Thyroid gland (tissue), 4 donors: ENCODE measurements at places on chromosomes 6 and 20.

- DNase-seq: no peak
Observed at GRCh38 chr6:130967502-130968445, 95.3 kb downstream of the EPB41L2 start.

- DNase-seq: no peak
Observed at GRCh38 chr20:472889-473292, 10.6 kb upstream of the TBC1D20 start.

GRCh38 chr20:58918621-58919020 is 62.4 kb upstream of the NELFCD start:
- DNase-seq: no peak

GRCh38 chr6:108755257-108756240 is 92.7 kb upstream of the ARMC2 start:
- no peak for DNase-seq

DNA sequence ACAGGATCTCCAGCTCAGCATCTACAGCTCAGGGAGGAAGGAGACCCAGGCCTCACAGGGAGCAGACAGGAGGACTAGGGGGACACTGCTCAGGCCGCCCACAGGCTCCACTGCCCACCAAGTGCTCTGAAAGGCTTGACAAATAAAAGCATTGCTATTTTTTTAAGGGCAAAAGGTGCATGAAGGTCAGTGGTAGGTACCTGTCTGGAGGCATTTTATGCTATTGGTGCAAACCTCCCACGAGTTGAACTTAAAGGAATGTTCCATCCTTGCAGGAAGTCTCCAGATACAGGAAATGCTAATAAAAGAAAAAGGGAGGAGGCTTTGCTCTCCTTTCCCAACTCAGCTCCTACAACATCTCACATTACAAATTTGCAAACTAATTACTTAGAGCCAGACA is 228.1 kb downstream of the FOXC1 start:
- DNase-seq: no peak

DNA sequence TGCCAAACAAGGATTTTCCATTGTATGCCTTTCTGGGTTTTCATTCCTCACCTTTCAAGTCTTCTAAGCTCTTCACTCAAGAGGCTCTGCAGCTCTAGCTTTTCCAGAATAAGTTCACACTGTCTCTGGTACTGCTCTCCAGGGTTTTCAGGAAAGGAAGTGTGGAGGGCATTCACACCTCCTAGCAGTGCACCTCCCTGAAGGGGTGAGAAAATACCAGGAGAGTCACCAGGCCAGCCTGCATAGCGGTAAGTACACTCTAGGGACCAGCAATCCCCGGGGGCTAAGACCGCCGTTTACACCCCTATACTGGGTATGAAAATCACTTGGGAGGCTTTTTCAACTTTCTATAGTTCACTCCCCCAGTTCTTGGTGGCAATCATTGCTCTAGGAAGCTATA is 67.9 kb upstream of the ASF1A start:
- no peak for DNase-seq

DNA sequence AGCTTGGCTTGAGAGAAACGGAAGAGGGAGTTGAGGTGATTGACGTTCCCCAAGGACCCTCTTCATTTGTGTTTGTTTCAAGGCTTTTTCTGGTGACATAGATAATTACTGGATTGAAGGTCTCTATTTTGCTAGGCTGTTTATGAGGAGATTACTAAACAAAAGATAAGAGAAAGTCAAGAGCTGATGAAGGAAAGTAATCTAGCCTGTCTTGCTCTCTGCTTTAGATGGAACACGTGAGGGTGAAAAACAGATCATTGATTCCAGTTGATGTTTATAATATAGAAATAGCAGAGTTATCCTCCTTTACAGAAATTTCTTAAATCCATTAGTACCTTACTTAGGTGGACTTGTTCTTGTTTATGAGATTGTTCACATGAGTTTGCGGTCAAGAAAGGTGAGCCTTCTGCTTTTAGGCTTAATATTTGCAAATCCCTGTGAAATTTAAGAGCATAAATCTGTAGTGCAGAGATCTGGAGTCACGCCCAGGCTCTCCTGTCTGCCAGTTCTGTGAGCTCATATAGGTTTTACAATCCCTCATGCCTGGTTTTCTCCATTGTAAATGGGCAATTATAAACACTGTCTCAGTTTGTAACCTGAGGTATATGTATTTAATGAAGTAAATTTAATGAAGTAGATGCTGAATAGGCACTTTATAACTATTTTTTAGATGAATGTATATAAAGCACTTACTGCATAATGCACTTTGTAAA is 272.8 kb downstream of the NKAIN2 start:
- DNase-seq: no peak

- no peak for DNase-seq
Observed at GRCh38 chr6:11722805-11723631, 55.6 kb downstream of the ADTRP start.

DNA sequence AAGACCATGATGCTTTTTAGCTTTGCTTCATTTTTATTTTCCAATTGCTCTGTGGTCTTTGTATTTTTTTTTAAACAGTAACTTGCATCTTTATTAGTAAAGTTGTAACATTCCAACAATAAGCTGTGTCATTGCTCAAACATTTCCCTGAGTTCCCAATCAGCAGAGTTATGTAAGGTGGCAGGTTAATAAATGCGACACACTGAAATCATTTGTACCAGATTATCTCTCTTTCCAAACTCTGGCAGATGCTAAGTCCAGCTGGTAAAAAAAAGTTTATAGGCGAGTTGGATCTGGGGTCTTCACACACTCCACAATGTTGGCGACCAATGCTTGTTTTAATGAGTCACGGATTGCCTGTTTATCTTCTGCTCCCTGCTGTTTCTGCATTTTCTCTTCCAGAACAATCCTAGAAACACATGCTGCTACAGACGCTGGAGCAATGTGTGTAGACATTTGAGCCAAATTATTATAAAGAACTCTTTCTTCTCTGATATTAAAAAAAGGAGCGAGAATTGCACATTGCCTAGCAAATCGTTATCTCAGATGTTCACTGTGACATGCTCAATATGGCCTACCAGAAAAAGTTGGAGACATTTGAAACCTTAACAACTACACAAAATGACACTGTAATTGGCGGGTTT is 113.6 kb upstream of the IFNGR1 start:
- DNase-seq: no peak

GRCh38 chr6:149236589-149236988 is 80.9 kb upstream of the TAB2 start:
- no peak for DNase-seq

DNA sequence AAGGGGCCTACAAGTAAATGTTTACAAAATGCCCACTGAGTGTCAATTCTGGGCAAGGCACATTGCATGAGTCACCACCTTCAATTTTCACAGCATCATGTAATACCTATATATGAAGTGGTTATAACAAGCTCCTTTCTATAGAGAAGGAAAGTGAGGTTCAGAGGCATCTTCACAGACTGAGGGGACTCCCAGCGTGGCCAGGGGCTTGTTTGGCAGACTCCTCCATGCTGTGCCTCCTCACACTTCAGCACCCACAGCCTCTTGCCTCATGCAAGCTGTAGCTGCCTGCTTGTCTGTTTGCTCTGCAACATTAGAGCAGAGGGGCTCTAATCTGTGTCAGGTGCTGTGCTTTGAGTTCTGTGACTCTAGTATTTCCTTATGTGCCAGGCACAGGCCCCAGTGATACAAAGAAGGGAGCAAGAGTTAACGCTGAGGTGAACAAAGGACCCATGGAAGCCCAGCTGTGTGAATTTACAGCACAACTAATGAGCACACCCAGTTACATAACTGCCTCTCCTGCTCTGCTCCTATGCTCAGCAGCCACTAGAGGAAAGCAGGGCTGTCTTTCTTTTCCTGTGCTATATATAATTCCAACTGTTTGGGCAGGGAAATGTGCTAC is 72.3 kb downstream of the ZHX3 start:
- peak; percentile 31 for DNase-seq

DNA sequence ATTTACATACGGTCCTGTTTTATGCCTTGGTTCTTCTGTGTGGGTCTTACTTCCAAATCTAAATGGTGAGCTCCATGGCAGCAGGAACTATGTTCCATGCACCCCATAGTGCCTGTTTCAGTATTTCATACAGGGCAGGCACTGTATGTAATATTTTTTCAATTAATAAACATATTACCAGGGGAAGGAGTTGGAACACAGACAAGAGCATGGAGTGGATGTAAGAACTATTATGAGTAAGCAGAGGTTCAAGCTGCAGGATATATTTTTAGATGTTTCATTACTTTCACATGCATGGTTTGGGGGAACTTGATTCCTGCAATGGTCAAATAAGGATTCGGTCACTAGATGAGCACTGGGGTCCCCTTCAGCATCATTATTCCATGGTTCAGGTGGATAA is 108.3 kb downstream of the KIF13A start:
- DNase-seq: no peak

DNA sequence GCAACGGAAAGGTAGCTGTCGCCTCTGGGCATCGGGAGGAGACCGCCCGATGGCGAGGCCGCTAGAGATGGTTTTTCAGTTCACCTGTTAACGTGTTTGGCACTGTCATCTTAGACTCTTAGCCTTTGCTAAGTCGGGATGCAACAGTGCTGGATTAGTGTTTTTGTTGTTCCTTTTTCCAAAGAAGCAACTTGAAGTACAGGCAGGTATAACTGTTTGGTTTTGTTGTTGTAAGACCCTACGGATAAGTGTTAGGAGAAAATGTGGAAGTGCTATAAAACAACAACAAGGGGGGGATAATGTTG is 723 bp downstream of the MANEA start:
- DNase-seq: no peak

DNA sequence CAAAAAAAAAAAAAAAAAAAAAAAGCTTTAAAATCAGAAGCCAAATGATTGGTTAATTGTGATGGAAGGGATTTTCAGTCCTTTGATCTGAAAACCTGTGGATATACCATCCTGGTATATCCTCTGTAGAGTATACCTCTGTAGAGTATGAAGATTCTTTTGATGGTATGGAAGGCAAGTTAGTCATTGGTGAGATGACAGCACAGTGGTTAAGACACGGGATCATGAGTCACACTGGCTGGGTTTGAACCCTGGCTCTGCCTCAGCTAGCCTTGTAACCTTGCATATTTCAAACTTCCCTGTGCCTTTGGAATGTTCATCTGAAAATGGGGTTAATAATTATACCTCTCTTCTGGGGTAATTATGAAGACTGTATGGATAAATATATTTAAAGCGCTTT is 179.3 kb downstream of the CARMIL1 start:
- DNase-seq: no peak

- DNase-seq: no peak
Observed at GRCh38 chr6:106637717-106638341, 8.5 kb downstream of the QRSL1 start.

- no peak for DNase-seq
Observed at GRCh38 chr6:97726378-97726777, 443.4 kb upstream of the MMS22L start.

DNA sequence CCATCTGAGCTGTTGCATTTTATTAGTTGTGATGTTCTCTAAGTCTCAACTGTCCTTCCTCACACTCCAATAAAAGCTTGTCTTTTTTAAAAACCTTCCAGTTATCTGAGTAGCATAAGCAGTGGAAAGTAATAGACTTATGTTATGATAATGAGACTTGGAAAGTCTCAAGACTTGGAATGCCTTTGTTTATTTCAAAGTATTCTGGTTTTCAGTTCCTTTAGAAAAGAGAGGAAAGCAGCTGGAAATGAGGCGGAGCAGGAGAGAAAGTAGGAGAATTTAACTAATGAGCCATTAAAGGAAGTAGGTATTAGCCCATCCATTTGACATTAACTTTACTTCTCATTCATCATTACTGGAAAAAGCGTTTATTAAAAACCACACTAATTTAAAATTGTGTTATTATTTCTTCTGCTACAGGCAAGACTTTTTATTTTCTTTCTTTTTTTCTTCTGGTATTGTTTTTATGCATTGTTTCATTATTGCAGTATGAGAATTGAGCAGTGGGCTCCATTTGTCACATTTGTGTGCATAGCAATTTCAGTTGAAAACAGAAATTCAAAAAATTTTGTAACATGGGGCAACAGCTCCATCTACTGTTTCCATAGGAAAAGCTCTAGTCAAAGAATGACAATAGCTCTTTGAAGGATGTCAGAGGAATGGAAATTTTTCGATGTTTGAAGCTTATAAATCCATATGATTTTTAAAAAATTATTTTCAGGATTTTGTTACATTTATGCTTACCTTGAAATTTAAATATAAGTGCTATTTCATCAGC is 194.8 kb downstream of the COL9A1 start:
- DNase-seq: no peak

DNA sequence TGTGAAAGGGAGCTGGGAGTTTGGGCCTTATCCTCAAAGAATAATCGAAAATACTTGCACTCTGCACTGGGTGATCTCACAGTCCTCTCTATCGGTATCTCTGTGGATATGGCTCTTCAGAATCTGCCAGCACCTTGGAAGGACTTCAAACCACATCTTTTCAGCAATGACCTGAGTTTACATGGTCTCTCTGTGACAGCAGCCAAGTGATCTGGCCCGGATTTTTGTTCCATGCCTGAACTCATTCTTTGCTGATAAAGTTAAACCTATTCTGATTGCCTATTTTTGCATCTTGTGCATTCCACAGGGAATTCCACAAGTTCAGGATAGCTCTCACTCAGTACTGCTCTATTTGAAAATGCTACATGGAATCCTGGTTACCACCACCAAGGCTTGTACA is 98.9 kb downstream of the HDGFL1 start:
- no peak for DNase-seq

GRCh38 chr6:159184559-159184958 is 15.4 kb downstream of the FNDC1 start:
- no peak for DNase-seq

DNA sequence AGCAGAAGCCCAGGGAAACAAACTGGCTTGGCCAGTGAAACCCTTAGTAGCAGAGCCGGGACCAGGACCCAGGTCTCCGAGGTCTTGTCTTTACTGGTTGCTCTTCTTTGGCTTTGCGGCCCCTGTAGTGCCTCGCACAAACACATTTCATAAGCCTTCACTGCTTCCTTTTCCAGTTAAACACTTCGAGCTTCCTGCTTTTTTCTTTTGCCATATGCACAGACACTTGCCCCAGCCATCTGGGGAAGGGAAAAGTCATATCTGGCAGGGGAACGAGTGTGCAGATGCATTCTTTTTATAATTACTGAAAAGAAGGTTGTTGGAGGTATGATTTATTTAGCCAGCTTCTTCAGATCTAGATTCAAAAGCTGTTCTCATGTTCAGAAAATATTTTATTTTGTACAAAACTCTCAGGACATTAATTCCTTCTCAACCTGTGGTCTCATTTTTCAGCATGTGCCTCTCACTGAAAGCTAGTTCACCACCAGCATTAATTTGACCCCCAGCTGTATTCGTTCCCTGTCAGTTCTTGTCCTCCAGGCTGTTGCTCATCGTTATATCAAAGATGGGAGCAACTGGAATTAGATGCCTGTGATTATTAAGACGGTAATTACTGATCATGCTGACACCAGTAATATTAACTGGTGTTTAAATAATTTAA is 19.2 kb downstream of the KLHL32 start:
- no peak for DNase-seq

DNA sequence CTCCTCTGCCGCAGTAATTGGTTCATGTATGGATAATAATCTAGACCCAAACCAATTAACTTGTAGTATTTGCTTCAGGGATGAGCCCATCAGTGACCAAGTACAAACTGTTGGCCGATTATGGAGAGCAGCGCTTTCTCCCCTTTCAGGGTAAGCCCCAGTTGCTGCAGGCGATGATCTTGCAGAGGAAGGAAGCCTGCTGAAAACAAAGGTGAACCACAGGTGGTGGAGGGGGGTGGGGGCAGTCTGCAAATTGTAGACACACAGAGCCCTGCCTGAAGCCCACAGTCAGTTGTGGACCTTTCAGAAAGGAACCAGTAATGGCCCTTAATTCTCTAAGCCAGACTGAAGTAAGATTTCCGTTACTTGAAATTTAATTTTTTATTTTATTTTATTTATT is 167.9 kb upstream of the JARID2 start:
- DNase-seq: no peak

GRCh38 chr6:33254591-33254990 is 17.1 kb downstream of the VPS52 start:
- DNase-seq: no peak

- no peak for DNase-seq
Observed at GRCh38 chr6:155158030-155158843, 105.6 kb upstream of the CLDN20 start.
